H7 (cell line): ENCODE measurements at places on chromosomes 6 and 20. TPM values are rescaled to one million over a fixed set of nuclear protein-coding genes. Genes with fewer than 3 reads are reported as not detected.

The FAM209A gene
- 0.45 TPM in 1 of 2 replicates, not detected in the other for total RNA-seq

The PNLDC1 gene
- total RNA-seq, result not detected in 2 replicates

The AP5S1 gene
- total RNA-seq, result 3.1 and 4.4 TPM in 2 replicates

The MYO6 gene
- 5.3 and 10.6 TPM in 2 replicates for total RNA-seq
